ENCODE measurements at places on chromosomes 7 and 10.

DNA sequence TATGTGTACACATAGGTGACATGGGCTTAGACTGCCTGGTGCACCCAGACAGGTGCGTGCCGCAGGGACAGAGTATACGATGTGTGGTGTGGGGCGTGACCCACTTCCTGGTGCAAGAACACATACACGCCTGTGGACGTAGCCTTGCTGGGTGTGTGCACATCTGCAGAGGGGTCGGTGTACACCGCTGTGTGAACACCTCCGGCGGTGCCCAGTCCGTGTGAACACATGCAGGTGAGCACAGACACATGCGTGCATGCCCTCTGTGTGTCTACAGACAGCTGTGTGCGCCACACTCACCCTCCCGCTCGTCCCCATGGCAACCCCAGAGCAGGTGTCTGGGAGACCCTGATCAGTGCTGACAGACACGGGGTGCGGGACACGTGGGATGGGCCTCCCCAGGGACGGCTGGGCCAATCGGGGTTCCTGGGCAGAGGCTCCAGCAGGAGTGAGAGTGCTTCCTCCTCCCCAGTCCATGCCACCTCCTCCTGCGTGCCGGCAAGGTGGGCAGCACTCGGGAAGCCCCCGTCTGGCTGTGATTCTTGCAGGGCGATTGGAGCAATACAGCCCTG lies 23.4 kb downstream of the ELFN1 start:
- DNase-seq: no peak

DNA sequence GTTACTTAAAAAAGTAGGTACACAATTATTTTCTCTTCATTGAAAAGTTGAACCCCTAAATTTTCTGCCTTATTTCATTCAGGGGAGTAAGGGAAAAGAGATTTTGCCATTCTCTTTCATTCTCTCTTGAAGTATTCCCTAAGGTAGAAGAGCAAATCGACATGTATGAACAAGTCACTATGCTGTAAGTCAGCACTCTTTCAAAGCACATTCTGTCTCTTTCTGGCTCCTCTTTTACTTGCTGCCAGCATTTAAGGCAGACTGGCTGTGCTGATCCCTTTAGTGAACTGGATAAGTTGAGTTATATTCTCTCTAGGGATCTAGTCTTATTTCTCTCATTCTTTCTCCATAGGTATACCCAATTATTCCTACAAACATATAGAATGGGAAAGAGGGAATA lies 222.3 kb upstream of the ZWINT start:
- no peak for DNase-seq

- no peak for DNase-seq
Measured at GRCh38 chr7:133948588-133948987, 178.6 kb upstream of the LRGUK start.

- no peak for DNase-seq
Measured at GRCh38 chr10:103757531-103758293, 97.7 kb downstream of the SH3PXD2A start.

DNA sequence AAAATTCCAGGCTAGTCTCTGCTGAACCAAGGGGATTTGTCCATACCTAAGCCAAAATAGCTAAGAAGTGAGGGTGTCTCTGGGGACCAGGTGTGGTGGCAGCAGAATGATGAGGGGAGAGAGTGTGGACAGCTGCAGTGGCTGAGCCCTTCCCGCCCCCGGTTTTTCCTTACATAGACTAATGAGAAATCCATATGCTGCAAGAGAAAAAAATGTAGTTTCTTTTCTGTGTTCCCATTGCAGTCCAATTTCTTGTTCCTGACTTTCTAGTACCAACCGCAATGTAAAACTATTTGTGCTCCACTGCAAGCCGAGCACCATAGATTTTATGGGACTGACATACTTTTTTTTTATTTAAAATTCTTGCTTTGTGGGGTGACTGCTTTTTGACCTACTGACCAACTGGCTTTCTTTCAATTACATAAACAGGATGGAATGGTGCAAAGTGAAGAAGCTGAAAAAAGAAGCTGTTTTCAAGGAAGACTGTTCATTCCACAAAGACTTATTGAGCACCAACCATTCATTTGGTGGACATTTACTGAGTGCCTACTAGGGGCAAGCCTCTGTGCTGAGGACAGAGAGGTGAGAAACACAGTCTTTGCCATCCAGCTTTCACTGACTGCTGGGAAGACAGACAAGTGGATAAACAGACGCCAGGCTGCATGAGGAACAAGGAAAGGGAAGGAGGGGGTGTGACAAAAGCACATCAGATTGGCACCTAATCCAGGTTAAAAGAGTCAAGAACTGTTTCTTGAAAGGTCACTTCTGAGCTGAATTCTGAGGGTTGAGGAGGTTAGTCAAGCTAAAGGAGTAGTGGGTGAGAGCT lies 9.8 kb downstream of the CEP41 start:
- DNase-seq: no peak

DNA sequence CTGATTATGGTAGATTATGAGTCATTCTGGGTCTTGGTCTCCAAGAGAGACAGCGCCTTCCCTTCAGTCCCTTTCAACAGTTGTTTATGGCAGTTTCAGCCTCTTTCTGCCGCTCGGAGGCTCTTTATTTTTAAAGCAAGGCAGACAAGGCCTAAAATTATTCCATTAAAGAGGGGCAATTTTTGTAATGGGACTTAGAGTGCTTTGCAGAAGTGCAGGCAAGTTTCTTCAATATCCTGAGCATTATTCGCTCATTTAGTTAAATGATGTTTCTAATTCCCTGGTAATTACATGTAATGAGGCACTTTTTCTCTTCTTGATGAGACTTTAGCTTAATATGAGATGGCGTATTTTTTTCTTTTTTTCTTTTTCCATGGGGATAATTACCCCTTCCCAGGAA lies 33.6 kb downstream of the BUB3 start:
- no peak for DNase-seq

- DNase-seq: no peak
Measured at GRCh38 chr7:19572566-19572965, 136.3 kb downstream of the POLR1F start.

- DNase-seq: no peak
Measured at GRCh38 chr7:124027236-124027635, 5.6 kb downstream of the TMEM229A start.

GRCh38 chr10:42594246-42594650 lies 44.1 kb downstream of the ZNF33B start:
- DNase-seq: no peak

DNA sequence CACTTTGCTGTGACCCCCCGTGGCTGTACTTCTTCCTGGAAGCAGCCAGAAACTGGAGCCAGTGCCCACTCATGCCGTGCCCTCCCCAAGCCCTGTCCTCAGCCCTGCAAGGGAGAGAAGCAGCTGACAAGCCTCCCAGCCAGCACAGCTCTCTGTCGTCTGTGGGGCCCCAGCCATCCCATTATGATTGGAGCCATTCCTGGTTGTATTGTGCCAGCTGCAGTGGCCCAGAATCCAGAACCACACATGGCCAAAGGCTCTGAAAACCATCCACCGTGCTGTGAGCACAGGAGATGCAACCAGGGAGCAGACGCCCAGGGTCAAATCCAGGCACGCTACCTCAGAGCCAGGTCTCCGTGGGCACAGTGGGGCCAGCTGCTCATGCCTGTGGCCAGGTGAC lies 18.7 kb downstream of the GRID2IP start:
- no peak for DNase-seq

GRCh38 chr10:4395731-4396130 lies 430.3 kb upstream of the AKR1E2 start:
- DNase-seq: no peak

GRCh38 chr7:70113536-70113935 lies 515.3 kb downstream of the AUTS2 start:
- no peak for DNase-seq

GRCh38 chr10:108757946-108758345 lies 1165.4 kb downstream of the XPNPEP1 start:
- no peak for DNase-seq

DNA sequence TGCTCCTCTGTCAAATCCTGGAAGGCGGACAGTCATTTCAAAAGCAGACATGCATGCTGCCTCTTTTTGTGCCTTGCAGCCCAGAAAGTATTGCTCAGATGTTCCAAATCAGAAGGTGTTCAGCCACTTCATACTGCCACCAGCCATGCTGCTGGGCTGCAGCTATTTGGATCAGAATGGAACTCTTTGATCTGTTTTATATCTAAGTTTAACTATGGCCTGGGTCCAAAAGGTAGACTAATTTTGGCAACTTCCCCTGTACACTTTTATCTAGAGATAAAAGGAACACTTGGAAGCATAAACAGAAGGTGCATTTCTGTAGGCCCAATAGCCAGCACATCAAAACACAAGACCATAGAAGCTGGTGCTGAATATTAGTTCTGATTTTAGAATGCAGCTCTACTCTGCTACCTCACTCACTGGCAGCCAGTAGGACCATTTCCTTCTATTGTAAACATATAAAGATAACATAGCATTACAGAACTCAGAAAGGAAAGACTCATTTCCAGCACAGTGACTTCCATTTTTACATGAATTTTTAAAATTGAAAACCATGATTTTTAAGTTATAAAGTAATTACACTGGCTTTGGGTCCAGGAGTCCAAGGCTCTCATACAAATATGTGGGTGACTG lies 143.1 kb upstream of the CAV2 start:
- no peak for DNase-seq

DNA sequence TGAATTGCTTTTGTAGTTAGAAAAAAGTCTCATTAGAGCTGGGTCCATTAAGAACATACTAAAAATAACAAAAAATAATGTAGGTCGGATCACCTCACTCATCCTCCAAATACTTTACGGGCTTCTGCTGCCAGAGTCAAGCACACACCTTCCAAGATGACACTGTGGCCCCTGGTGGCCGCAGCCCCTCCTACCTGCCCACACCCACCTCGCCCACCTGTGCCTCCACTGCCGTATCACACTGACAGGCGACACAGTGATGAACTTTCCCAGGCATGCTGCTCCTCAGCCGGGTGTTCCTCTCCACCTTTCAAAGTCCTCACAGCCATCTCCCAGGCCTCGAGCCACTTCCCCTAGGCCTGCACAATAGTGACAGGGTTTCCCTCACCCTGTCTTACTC lies 60.9 kb downstream of the STK17A start:
- no peak for DNase-seq

DNA sequence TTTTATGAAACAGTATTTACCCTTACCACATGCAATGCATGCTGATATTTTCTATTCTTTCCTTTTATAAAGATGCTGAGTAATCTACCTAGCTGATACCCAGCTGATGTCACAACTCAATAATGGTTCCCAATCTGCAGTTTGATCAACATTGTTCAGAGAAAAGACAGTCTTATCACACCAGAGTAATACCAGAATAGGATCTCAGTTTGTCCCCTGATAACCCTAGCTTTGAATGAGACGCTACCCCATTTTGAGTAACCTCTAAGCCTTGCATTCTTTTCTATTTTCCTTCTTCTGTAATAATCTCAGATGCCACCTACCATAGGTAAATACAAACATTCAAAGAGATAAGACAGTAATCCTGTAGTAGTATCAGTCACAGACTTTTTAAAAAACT lies 99.6 kb upstream of the RELN start:
- DNase-seq: no peak
